ENCODE measurements at places on chromosomes 5 and 9. TPM values are rescaled to one million over a fixed set of nuclear protein-coding genes. Genes with fewer than 3 reads are reported as not detected.

The TERT gene
- 5.4 TPM for total RNA-seq

The SLC9A3 gene
- not detected for total RNA-seq

The OMD gene
- total RNA-seq = not detected

The TMC1 gene
- total RNA-seq = 0.19 TPM

The PCDHGB6 gene
- total RNA-seq = 0.80 TPM

The TSLP gene
- total RNA-seq = 0.60 TPM

The PIP5KL1 gene
- total RNA-seq = 2.7 TPM

The CCNO gene
- 9.3 TPM for total RNA-seq

The IL13 gene
- 0.42 TPM for total RNA-seq

The SLC34A1 gene
- 0.61 TPM for total RNA-seq

The EQTN gene
- total RNA-seq = not detected

The MAMDC4 gene
- 3.6 TPM for total RNA-seq

The LHX2 gene
- total RNA-seq = not detected

The BHMT2 gene
- total RNA-seq = not detected

The KCNV2 gene
- total RNA-seq = not detected

The CBY3 gene
- total RNA-seq = not detected

The GABRA6 gene
- not detected for total RNA-seq
